ENCODE measurements at places on chromosomes 12 and 14.

DNA sequence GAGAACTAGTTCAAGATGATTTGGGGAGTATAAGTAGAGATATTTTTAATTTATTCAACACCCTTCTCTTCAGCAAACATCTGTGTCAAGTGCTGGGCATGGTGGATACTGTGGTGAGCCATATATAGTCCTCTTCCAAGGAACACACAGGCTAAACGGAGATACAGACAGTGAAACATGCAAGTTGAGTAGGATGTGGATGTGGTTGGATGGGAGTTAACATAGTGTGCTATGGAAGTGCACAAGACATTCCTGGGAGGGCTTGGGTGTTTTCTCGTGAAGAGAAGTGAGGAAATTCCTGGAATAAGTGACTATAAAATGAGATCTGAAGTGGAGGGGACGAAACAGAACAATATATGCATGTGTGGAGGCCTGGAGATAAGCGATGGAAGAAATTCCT lies 181.1 kb upstream of the NPAS3 start:
- DNase-seq, result no peak

- DNase-seq, result no peak
Measured at GRCh38 chr14:102930753-102931579, 8.5 kb downstream of the AMN start.

- no peak for DNase-seq
Measured at GRCh38 chr12:108120863-108121165, 8.3 kb upstream of the WSCD2 start.

- DNase-seq, result no peak
Measured at GRCh38 chr14:65195042-65195719, 92.9 kb upstream of the MAX start.

- DNase-seq, result no peak
Measured at GRCh38 chr14:79016828-79017505, 846.8 kb downstream of the NRXN3 start.

- no peak for DNase-seq
Measured at GRCh38 chr12:85531341-85531740, 251.3 kb downstream of the ALX1 start.

GRCh38 chr12:97167598-97167997 lies 260.5 kb downstream of the NEDD1 start:
- DNase-seq, result no peak

DNA sequence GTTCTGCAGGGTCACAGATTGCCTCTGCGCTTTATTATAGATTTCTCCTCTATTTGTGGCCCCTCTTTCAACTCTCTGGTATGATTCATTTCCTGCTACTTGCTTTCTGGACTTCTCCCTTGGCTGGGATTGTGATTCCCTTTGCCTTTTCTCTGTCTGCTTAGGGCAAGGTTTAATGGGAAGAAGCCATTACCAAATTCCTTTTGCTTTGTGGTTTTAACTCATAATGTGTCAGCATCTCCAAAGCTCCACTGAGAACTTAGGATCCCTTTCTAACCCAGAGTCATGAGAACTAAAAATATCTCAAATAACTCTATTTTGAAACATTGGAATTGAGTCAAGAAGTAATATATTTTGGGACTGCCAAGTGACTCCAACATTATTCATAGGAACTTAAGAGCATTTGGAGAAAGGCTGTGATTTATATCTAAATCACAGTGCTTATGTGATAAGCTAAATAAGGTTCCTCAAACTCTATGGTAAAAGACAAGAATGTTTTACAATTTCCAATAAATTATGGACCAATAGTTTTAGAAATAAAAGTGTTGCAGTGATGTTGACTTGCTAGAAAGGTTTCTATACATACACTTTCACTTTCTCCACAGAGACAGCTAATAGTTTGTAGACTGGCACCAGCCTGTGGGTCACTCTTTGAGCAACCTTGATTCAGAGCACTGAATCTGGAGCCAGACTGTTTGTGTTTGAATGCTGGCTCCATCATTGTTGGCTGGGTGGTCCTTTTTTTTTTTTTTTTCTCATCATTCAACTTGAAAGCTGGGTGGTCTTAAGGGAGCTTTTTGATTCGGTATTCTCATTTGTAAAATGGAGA lies 93.9 kb downstream of the DACT1 start:
- no peak for DNase-seq
